ENCODE measurements at places on chromosomes 5 and 9. TPM values are rescaled to one million over a fixed set of nuclear protein-coding genes. Genes with fewer than 3 reads are reported as not detected.
A peak's percentile ranks its signal among the peaks of the same experiment; 100 is the strongest.

DNA sequence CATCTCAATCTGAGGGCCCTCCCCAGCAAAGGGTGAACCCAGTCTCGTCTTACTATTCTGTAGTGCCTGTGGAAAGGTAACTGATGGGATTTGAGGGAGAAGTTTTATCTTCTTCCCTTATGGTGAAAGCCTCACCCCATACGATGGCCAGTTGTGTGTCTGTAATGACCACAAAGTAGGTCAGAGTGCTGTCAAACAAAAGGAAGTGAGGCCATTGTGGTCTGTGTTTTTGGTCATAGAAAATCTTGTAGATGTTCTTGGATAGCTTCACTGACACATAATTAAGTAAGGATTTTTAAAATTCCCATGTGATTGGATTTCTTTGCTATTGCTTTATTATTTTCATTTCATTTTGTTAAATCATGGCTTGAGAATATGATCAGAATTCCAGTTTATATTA is 505.1 kb upstream of the KLF4 start:
- no peaks in the 10 kb centered on the region for H3K4me1 ChIP-seq
- no peak overlapping the region for H3K4me3 ChIP-seq
- no peak overlapping the region for H3K27ac ChIP-seq
- no peaks in the 10 kb centered on the region for H3K27me3 ChIP-seq
- no peak for DNase-seq

- peaks cover 74% of the 10 kb centered on the region for H3K36me3 ChIP-seq
- H3K27ac ChIP-seq: no peak overlapping the region
- no peaks in the 10 kb centered on the region for H3K4me1 ChIP-seq
- DNase-seq: peak; percentile 71
Measured at GRCh38 chr9:100322954-100323536, 29.7 kb downstream of the TEX10 start.

DNA sequence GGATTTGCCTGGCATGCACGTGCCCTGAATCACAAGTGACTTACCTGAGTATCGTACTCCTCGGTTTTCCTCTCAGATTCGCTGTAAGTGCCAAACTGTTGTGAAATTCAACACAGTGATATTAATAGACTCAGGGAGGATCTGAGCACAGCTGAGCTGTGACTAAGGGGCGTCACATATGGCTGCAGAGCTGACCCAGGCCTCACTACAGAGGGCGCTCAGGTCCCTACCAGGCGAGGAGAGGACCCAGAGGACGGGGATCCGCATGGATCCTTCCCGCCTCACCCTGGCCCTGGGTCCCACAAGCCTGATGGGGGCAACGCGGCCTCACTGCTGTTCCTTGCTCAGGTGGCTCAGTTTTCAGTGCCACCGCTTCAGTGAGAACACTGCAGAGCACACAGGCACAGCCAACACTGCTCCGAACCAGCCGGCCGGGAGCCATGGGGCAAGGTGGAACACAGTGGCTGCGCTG is 20.1 kb downstream of the CLPTM1L start:
- H3K27me3 ChIP-seq: no peaks in the 10 kb centered on the region
- DNase-seq: peak; percentile 54
- H3K27ac ChIP-seq: no peak overlapping the region
- H3K36me3 ChIP-seq: peaks cover 81% of the 10 kb centered on the region
- no peaks in the 10 kb centered on the region for H3K4me1 ChIP-seq

Gene CXCL14
- total RNA-seq: 0.20 TPM

DNA sequence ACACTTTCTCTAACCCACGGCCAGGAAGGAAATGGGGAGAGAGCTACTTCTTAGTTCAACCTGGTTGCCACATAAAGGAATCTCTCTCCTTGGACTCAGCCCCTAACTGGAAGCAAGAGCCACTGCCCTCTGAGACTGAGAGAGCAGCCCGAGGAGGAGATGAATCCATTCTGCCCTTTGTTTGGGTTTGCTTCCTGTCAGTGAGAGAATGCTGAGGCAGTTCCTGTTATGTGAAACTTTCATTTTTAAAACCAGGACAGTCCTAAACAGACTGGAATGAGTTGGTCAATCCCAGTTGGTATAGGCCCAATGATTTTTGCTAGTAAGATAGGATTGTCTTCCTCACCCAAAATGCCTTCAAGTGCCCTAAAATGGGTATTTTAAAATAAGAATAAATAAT is 205.1 kb downstream of the NTRK2 start:
- H3K4me1 ChIP-seq: no peaks in the 10 kb centered on the region
- H3K4me3 ChIP-seq: no peak overlapping the region
- H3K27me3 ChIP-seq: no peaks in the 10 kb centered on the region

- H3K36me3 ChIP-seq: peaks cover 77% of the 10 kb centered on the region
- no peaks in the 10 kb centered on the region for H3K27me3 ChIP-seq
- no peak overlapping the region for H3K4me3 ChIP-seq
- no peak overlapping the region for H3K27ac ChIP-seq
- peaks cover under 1% of the 10 kb centered on the region for H3K4me1 ChIP-seq
Measured at GRCh38 chr5:31449174-31449573, 82.7 kb downstream of the DROSHA start.

DNA sequence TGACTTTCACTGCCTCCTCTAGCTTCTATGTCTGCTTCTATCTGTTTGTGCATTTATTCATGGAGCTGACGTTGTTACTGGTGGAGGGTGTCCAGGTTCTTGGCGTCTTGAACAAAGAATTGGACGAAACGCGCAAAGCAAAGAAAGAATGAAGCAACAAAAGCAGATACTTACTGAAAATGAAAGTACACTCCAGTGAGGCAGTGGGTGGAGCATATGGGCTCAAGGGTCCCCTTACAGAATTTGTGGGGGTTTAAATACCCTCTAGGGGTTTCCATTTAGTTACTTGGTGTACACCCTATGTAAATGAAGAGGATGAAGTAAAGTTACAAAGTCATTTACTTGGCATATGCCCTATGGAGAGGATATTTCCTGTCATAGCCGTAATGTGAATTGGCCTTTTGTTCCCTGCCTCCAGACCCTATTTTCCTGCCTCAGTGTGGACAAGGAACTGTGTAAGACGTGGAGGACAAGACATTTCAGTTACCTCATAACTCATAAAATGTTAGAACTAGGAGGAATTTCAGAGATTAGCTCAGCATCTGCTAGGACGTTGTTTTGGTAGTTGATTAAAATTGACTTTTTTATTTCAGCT is 3.1 kb downstream of the POLR3G start:
- no peaks in the 10 kb centered on the region for H3K36me3 ChIP-seq
- H3K4me3 ChIP-seq: no peak overlapping the region
- peaks cover 3% of the 10 kb centered on the region for H3K4me1 ChIP-seq

GRCh38 chr9:129489838-129490582 is 130.9 kb downstream of the C9orf50 start:
- H3K27me3 ChIP-seq: no peaks in the 10 kb centered on the region
- H3K4me3 ChIP-seq: no peak overlapping the region
- DNase-seq: no peak
- peaks cover 10% of the 10 kb centered on the region for H3K4me1 ChIP-seq
- H3K27ac ChIP-seq: peak overlapping the region; percentile 97

GRCh38 chr9:36742264-36742663 is 169.6 kb downstream of the MELK start:
- no peak for DNase-seq
- H3K36me3 ChIP-seq: no peaks in the 10 kb centered on the region
- H3K27me3 ChIP-seq: peaks cover 12% of the 10 kb centered on the region
- H3K27ac ChIP-seq: no peak overlapping the region
- H3K4me1 ChIP-seq: no peaks in the 10 kb centered on the region
- H3K4me3 ChIP-seq: no peak overlapping the region

Gene IDNK
- 2.8 TPM for total RNA-seq

Gene TMEM141
- total RNA-seq: 367 TPM

- DNase-seq: no peak
- no peaks in the 10 kb centered on the region for H3K36me3 ChIP-seq
- no peak overlapping the region for H3K27ac ChIP-seq
- H3K4me1 ChIP-seq: peaks cover 20% of the 10 kb centered on the region
- H3K4me3 ChIP-seq: no peak overlapping the region
Measured at GRCh38 chr9:76654575-76654974, 109.7 kb upstream of the PCA3 start.

Gene ALDOB
- 0.29 TPM for total RNA-seq

DNA sequence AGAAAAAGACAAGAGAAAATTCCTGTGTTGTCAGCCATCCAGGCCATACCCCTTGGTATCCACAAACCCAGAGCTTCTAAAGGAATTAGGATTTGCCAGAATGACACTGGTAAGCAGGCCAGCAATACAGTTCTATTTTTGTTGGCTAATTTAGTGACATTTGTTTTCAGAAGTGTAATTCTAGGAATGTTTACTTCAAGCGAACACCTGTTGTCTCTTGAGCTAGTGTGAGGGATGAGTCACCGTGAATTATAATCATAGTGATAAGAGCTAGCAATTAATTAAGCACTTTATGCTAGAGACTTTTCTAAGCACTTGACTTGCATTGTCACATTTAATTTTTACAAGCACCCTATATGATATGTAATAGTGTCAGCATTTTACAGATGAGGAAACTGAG is 99.2 kb downstream of the PRKACG start:
- peaks cover 19% of the 10 kb centered on the region for H3K36me3 ChIP-seq
- H3K27ac ChIP-seq: no peak overlapping the region
- no peak for DNase-seq
- no peaks in the 10 kb centered on the region for H3K27me3 ChIP-seq
- no peak overlapping the region for H3K4me3 ChIP-seq
- H3K4me1 ChIP-seq: peaks cover 13% of the 10 kb centered on the region

DNA sequence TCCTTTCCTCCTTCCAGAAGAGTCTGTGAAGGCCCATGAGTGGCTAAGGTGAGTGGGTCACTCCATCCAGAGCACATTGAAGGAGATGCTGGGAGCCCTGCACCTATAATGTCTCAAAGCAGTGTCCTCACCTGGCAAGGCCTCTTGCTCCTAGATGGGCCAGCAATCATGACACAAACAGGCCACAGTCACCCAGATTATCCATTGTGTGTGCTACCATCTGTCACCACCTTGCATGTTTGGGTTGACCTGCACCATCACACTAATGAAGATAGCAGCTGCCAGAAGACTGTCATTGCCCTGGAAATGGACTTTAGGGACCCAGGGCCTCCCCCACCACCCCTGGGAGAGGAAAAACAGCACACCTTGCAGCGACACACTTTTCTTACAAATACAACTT is 69.6 kb downstream of the GABBR2 start:
- H3K36me3 ChIP-seq: no peaks in the 10 kb centered on the region
- H3K4me1 ChIP-seq: no peaks in the 10 kb centered on the region
- H3K4me3 ChIP-seq: no peak overlapping the region
- H3K27ac ChIP-seq: no peak overlapping the region

Gene RGS7BP
- total RNA-seq: 3.3 TPM

DNA sequence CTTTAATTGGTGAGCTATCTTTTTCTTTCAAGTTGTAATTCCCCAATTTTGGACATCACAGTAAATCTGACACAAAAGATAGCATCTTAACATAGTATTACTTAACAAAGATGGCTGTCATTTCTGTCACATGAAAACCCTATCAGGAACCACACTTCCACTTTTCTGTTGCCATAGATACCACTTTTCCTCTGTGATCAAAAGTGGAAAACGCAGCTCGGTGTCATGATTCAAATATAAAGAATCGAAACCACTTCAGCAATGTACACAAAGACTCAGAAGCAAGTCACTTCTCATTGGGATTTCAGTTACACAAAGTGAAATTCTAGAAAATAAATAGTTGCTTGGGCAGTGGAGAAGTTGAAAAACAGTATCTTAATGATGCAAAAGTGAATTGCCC is 524.9 kb upstream of the ITGA1 start:
- no peak overlapping the region for H3K27ac ChIP-seq
- no peak for DNase-seq
- no peaks in the 10 kb centered on the region for H3K27me3 ChIP-seq
- no peak overlapping the region for H3K4me3 ChIP-seq
- peaks cover under 1% of the 10 kb centered on the region for H3K4me1 ChIP-seq
- H3K36me3 ChIP-seq: no peaks in the 10 kb centered on the region

DNA sequence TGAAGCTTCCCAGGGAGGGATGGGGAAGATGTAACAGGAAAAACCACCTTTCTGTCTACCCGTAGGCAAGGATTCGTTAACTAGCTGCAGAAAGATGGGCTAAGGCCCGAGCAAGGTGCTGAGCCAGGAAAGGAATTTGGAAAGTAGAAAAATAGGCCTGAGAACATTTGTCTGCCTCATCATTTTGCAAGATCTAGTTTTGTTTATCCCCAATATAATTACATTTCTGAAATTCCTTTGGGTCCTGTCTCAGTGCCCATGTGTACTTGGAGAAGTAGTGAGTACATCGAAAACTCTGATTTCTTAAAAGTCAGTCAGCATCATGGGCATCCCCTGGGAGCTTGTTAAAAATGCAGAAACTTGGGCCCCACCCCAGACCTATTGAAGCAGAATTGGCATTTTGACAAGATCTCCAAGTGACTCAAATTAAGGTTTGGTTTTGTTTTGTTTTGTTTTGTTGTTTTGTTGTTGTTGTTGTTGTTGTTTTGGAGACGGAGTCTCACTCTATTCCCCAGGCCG is 52.1 kb upstream of the CEMIP2 start:
- DNase-seq: no peak
- H3K4me1 ChIP-seq: peaks cover 7% of the 10 kb centered on the region
- no peaks in the 10 kb centered on the region for H3K36me3 ChIP-seq

Gene CD274
- total RNA-seq: 1.0 TPM

- H3K4me3 ChIP-seq: no peak overlapping the region
- no peak overlapping the region for H3K27ac ChIP-seq
- no peaks in the 10 kb centered on the region for H3K27me3 ChIP-seq
- H3K4me1 ChIP-seq: no peaks in the 10 kb centered on the region
Measured at GRCh38 chr5:107253246-107253645, 417.5 kb downstream of the EFNA5 start.

Gene IFNA13
- total RNA-seq: not detected
